Amniotic epithelial cell (primary cell): ENCODE measurements at places on chromosomes 11 and 22.

GRCh38 chr22:27073601-27074425 lies 416.4 kb downstream of the MIAT start:
- peak; percentile 5 for DNase-seq

GRCh38 chr11:71519546-71519945 lies 7.5 kb upstream of the KRTAP5-7 start:
- DNase-seq = no peak

GRCh38 chr11:118628861-118629549 lies 21.6 kb downstream of the PHLDB1 start:
- DNase-seq = no peak

GRCh38 chr11:8031248-8032115 lies 44.3 kb downstream of the EIF3F start:
- no peak for DNase-seq

GRCh38 chr11:40291741-40292140 lies 1167.7 kb downstream of the LRRC4C start:
- no peak for DNase-seq

- no peak for DNase-seq
Measured at GRCh38 chr11:41377709-41378394, 81.6 kb downstream of the LRRC4C start.

GRCh38 chr11:76677458-76677765 lies 6.9 kb upstream of the LRRC32 start:
- DNase-seq = no peak

DNA sequence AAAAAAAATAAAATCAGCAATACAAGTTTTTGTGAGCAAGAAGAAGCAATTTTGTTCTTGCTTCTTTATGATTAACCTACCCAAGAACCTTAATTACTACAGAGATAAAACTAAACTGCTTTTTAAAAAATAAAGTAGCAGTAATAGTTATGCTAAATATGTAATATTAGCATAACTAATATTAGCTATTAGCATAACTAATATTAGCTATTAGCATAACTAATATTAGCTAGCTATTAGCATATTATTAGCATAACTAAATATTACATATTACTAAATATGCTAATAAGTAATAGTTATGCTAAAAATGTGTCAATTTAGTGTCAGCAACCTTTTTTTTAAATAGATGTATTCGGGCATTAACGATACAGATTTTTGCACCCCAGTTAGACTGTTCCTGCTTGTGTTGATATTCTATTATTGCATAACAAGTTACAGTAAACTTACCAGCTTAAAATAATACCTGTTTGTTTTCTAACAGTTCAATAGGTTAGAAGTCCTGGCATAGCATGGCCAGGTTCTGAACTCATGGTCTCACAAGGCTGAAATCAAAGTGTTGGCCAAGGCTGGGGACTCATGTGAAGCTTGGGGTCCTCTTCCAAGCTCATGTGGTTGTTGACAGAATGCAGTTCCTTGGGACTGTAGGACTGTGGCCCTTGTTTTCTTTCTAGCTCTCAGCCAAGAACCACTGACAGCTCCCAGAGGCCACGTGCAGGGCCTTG lies 48.4 kb downstream of the PDHX start:
- DNase-seq = no peak

- DNase-seq = no peak
Measured at GRCh38 chr11:11230802-11231562, 122.1 kb downstream of the CSNK2A3 start.

DNA sequence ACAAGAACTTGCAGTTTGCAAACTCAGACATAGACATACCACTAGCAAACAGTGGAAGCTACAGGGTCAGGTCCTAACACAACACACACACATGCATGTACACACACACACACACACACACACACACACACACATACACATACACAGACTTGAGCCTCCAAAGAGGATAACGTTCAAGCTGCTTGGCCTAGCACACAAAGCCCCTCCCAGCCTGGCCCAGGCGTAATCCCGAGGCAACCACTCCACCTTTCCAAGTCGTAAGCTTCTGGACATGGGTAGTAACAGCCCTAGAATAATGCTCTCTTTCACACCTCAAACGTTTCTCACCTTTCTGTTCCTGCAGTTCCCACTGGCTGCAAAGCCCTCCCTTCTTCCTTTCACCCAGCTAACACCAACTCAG lies 88.6 kb downstream of the LARGE1 start:
- DNase-seq = no peak

GRCh38 chr22:27489178-27489675 lies 312.3 kb downstream of the MN1 start:
- DNase-seq = peak; percentile 73

GRCh38 chr22:22195265-22196017 lies 49.1 kb upstream of the VPREB1 start:
- peak; percentile 57 for DNase-seq

DNA sequence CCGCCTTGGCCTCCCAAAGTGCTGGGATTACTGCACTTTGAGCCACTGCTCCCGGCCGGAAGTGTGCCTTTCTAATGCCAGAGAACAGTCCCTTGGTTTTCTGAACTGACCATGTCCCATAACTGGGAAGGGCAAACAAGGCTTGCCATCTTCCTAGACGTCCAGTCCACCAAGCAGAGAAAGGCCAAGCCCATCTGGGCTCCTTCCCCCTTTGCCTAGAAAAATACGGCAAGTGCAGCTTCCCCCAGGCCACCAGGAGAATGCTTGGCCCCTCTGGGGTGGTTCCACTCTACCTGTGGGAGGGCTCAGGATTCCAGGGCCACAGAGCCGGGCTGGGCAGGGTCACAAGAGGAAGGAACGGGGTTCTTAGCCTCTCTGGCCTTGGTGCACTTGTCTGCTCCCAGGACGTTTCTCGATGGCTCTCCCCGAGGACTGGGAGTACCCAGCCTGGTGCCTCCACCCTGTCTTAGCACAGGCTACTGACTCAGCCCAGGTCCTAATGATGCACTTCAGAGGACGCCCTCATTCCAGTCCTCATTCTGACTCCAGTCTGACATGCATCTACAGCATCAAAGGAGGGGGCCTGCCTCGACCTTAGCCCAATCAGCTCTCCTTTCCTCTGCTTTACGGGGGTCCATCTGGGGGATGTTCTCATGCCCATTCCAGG lies 1.2 kb downstream of the USP2 start:
- DNase-seq = no peak

GRCh38 chr22:22591348-22592299 lies 32.6 kb upstream of the PRAME start:
- DNase-seq = no peak

DNA sequence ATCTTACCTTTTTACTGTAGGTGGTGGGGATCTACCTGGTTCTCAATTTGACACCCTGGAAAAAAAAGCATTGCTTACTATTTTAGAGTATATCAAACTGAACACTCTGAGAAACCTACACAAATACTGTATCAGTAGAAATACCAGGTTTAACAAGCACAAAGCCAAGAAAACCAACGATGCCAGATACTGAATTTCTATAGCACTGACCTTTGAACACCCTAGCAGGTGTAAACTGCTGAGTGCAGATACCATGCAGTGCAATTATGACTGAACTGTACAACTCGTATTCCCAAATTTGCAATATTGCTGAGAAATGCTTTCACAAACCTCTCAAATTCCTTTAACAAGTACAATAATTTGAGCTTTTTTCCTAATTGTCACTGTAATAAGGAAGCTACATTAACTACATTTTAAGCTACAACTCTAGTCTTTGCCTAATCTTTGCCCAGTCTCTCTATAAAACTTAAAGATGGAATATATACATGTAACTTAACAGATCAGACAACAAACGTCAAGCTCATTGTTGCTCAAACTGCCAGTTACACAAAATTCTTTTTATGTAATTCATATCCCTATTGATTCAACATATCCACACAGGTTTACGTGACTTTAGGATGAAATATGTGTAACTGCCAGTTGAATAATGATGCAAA lies 8.9 kb downstream of the TAF1D start:
- DNase-seq = no peak

- peak; percentile 31 for DNase-seq
Measured at GRCh38 chr11:72078477-72078876, 1.9 kb downstream of the NUMA1 start.

DNA sequence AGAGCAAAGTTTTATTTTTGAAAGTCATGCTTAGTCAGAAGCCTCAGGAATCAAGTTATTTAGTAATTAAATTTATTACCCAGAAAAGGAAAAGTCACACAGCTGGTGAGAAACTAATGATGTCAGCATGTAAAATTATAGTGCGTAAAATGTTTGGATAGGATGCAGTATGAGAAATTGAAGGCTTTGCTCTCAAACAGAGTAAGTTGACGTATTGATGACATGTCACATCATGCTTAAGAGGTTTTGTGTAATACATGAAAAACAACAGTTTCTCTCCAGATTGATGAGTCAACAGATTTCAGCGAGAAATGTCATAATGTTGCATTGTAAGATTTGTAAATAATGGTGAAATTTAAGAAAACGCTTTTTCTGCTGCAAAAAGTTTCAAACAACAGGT lies 769.8 kb downstream of the METTL15 start:
- DNase-seq = peak; percentile 37

DNA sequence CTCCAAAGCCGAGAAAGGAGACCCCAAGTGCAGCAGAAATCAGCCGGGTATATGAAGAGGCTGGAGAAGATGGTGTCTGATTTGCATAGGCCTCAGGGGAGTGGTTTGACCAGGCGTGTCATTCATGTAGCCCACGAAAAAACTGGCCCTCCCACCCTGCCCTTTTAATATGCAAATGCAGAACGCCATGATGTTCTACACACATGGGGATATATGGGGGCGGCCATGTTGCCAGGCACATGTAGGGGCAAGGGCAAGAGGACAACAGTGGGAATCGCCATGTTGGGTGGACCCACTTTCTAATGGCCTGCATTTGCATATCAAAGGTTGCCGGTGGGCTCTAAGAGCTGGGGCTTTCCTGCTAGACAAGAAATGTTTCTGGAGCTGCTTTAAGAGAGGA lies 86.4 kb downstream of the ISX start:
- DNase-seq = no peak

DNA sequence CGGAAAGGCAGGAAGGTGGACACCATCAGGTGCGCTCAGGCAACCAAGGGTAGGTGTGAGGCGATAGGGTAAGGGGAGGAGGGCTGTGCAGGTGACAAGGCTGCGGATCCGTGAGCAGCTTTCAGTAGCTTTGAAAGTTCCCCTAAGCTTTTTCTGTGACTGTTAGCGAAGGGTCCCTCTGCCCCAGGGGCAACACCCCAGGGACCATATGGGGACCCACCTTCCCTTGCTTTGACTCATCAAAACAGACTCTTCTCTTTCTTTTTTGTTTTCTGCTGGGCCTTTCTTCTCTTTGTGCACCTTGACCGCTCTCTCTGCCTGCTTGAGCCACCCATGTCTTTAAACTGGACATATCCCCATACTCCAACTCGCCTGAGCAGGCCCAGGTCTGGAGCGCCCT lies 136.9 kb downstream of the FEZ1 start:
- DNase-seq = no peak

DNA sequence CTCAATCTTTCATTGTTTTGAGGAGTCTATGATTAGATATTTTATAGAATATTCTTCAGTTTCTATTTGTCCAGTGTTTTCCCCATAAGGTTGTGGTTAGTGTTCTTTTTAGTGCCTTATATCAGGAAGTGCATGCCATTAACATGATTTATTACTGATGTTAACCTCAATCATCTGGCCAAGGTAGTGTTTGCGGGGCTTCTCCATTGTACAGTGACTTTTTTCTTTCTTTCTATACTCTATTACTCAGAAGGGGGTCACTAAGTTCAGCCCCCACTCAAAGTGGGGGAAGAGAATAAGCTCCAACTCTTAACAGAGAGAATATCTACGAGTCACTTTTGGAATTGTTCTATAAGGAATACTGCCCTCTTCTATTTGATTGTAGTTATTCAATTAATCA lies 415.8 kb downstream of the DYNC2H1 start:
- DNase-seq = peak; percentile 59

DNA sequence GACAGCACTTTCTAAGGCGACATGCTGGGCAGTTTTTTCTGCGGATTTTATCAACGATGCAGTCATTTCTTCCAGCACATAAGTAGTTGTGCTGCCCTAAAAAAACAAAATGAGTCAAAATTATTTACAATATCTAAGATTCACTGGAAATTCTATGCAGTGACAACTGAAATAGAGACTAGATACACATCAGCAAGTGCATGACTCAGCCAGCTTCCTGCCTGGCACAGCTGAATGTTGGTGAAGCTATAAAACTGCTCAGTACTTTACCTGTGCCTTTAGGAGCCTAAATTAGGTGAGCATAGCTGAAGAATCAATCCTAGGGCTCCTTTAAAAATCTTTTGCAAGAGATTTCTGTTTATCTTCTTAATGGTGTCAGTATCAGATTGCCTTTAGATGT lies 37.8 kb downstream of the PGR start:
- no peak for DNase-seq

DNA sequence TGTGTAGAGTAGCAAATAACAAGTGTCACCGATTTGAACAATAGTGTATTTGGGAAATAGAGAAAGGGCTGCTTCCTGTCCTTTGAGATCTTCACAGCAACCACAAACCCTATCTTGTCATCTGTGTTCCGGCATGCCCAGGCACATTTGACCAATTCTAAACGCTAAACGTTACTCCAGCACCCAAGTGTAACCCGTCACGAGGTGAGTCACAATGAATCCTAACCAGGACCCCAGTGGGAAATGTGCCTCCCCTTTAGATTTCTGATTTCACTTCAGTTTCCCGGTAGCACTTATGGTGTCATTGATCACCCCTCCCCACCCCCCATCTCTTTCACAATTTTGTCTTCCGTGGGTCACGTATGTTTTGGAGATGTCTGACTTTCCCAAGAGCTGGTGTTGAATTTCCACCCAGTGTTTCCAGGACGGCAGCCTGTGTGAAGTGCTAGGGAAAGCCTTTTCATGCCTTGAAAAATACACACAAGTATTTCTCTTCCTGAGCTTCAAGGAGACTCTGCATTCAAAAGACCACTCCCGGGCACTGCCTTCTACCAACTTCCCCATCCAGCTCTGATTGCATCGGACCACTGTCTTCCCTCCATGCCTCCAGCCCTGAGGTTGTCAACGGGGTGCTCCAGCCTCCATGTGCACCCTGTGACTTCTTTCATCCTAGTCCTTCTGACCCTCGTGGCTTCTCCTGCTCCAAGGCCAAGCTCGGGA lies 10.5 kb upstream of the C11orf24 start:
- no peak for DNase-seq

- DNase-seq = peak; percentile 47
Measured at GRCh38 chr11:4049006-4049405, 45.6 kb upstream of the RRM1 start.

- DNase-seq = no peak
Measured at GRCh38 chr11:117919341-117919740, 9.9 kb downstream of the TMPRSS13 start.

GRCh38 chr11:2223153-2223794 lies 47.1 kb downstream of the ASCL2 start:
- no peak for DNase-seq

GRCh38 chr11:15406851-15407351 lies 292.2 kb downstream of the INSC start:
- no peak for DNase-seq

DNA sequence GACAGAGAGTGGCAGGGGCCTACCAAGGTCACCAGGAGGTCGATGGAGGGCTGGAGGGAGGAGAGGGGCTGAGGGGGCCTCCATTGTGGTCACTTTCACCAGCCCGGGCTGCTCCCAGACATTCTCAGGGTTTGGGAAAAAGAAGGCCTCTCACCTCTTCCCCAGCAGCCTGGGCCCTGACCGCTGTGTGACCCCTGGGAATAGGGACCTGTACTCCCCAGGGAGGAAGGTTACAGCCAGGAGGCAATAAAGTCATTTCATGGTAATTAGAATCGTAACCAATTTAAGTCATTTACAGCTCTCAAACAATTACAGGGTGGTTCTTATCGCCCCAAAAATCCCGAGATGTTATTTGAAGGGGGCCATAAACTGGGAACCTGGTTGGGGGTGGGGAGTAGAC lies 37.8 kb downstream of the ISX start:
- no peak for DNase-seq
